ENCODE measurements at places on chromosomes 2 and 18.

DNA sequence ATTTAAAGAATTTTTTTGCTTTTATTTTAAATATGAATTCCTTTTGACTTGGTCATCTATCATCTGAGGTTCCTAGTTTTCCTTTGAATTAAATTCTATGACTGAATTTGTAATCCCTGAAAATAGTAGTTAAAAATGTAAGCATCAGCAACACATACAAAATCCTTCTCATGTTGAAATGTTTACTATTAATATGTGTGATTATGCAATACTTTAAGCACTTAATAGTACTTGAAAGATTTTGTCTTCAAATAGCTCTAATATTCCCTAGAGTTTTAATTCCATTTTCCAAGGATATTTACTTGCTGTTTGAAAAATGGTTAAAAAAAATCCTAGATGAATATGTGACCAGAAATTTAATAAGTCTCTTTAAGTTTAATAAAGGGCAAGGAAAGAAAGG, 26.6 kb upstream of the SPATS2L start:
- no peak for DNase-seq

DNA sequence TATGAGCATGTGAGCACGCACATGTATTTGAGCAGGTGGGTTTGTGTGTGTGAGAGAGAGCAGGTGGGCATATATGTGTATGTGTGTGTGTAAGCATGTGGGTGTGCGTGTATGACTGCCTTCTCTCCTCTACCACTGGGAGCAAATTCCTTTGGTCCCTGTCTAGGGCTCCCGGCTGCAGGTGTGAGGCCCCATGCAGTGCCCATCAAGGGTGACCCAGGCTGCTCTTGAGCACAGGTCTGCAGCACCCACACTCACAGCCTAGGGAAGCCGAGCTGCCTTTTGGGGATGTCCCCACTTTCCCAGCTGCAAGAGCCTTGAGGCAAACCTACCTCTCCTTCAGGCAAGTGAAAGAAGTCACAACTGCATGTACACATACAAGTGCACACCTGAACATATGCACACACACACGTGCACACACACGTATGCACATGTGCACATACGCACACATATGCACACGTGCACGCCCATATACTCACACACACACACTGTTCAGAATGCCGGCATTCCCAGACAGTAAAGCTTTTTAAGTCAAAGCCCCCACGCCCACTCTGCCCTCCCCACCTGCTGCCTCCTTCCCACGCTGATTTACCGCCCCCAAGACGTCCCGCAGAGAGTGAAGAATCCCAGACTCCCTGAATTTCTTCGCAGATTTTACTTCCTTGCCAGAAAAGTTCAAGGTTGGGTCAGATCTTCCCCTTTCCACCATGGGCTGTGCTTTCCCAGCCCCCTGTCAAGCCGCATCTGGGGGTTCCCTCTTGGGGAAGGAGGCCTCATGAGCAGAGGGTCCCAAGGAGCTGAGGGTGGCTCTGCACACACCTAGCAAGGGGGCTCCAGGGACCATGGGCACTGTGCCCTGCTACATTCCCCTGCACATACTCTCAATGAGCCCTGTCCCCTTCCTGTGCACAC, 170.6 kb downstream of the TWIST2 start:
- no peak for DNase-seq

- DNase-seq = no peak
Measured at GRCh38 chr2:25032901-25033300, 9.0 kb upstream of the EFR3B start.

DNA sequence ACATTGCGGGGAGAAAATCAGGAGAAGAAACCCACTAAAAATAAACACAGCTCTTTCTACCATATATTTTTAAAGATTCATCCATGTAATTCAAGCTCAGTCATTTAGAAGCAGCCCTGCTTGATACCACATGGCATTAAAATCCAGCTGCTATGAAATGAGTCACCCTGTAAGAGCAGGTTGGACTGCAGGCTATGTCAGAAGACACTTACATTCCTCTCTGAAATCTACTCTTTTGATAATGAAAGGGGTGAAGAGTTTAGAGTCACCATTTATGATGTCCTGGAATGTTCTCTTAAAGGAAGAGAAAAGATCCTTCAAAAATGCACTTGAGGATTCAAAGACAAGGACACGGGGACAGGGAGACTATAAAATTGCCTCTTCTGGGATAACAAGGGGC, 100.6 kb upstream of the APCDD1 start:
- DNase-seq = no peak

DNA sequence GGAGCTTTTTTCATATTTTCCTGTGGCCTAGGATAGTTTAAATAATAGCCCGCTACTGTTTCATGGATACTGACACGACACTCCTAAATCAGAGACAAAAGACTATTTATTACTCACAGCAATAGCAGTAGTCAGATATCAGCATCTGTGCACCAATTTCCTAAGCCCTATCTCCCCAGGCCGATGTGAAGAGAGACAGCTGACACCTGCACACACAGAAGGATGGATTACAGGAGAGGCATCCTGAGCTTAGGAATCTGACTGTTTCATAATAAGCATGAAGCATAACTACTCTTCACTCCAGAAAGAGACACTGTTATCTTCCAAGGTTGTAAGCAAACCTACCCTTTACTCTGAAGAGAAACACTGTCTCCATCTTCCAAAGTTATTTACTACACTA, 105.4 kb downstream of the ATL2 start:
- DNase-seq = no peak

DNA sequence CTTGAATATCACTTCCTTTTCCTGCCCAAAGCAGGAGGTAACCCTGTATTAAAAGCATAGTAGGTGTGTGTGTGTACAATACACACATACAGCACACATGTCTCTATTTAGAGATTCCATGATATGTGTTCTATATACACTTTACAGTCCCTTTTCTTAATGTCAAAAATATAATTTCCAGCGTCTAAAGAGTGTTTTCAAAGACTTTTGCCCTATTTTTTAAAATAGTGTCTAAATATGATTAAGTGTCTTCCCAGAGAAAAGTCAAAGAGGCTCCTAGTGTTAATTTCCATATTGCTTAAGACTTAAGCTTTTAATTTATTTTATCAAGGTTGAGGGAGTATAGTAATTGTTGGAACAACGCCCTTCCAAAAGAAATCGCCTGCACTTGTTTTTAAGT, 420.3 kb upstream of the POU3F3 start:
- no peak for DNase-seq
